ENCODE measurements at places on chromosomes 13 and 19.

DNA sequence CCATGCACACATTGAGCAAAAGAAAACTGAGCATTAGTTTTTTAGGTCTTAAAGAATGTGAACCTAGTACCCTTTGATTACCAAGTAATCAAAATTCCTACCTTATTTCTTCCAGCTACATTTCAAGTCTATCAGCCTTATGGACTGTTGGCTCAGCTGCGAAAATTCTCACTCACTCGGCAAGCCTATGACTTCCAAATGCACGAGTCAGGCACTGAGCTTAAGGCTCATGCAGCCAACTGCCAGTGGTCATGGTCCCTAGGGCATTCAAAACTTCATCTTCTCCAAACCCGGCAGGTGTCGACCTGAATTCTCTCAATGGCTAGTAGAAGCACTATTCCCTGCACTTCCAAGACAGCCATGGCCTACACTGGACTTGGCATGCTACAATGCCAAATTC is 41.2 kb downstream of the RUBCNL start:
- no peak for DNase-seq

DNA sequence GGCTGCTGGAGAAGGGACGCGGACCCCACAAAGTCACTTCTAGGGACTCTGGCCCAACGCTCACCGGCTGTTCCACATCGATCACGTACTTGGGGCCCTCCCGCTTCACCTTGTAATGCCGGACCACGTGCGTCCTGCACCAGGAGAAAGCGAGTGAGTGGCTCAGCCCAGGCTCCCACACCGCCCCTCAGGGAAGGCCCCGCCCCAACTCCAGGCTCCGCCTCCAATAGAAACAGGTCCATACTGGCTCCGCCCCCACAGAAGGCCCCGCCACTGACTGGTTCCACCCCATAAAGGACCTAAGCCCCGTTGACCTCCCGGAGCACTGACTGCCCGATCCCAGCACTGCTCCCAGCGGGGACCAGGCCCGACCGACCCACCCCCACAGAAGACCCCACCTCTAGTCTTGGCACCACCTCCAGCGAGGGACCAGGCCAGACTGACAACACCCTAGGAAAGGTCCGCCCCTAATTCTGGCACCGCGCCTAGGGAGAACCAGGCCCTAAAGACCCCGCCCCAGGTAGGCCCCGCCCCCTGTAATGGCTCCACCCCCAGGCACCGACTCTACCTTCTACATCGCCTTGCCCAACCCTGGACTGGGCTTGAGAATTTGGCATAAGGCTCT is 11.3 kb downstream of the STAP2 start:
- DNase-seq, result no peak

DNA sequence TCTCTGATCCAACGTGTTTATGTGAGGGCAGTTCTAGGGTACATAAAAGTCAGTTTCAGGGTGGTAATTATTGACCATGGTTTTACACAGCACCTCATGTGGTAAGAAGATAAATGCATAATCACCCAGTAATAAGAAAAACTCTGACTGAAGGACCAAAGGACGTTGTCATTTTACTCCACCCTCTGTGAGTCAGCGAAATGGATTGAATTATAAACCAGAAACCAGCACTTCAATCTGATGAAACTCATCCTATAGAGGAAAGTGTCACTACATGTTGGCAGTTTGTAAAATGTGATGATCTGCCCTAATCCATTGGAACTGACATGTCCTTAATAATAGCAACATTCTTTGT is 406.8 kb downstream of the KLF5 start:
- peak; percentile 52 for DNase-seq

DNA sequence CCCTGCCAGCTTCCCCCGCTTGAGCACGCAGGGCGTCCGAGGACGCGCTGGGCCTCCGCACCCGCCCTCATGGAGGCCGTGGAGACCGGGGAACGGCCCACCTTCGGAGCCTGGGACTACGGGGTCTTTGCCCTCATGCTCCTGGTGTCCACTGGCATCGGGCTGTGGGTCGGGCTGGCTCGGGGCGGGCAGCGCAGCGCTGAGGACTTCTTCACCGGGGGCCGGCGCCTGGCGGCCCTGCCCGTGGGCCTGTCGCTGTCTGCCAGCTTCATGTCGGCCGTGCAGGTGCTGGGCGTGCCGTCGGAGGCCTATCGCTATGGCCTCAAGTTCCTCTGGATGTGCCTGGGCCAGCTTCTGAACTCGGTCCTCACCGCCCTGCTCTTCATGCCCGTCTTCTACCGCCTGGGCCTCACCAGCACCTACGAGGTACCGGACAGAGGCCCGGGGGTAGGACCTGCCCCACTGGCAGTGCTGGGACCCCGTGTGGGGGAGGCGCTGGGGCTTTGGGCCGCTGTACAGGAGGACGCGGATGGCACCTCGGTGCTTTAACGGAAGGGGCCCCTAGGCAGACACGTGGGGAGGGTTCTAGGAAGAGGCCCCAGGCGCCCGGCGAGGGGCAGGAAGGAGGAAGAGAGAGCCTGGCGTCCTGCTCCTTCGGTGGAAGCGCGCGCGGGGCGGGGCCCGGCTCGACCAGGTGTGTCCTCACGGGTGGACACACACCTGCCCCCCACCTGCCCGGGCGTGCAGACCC is 681 bp downstream of the SLC5A5 start:
- no peak for DNase-seq

- no peak for DNase-seq
These were observed 2.2 kb downstream of the MED16 start for GRCh38 chr19:890831-891230.

DNA sequence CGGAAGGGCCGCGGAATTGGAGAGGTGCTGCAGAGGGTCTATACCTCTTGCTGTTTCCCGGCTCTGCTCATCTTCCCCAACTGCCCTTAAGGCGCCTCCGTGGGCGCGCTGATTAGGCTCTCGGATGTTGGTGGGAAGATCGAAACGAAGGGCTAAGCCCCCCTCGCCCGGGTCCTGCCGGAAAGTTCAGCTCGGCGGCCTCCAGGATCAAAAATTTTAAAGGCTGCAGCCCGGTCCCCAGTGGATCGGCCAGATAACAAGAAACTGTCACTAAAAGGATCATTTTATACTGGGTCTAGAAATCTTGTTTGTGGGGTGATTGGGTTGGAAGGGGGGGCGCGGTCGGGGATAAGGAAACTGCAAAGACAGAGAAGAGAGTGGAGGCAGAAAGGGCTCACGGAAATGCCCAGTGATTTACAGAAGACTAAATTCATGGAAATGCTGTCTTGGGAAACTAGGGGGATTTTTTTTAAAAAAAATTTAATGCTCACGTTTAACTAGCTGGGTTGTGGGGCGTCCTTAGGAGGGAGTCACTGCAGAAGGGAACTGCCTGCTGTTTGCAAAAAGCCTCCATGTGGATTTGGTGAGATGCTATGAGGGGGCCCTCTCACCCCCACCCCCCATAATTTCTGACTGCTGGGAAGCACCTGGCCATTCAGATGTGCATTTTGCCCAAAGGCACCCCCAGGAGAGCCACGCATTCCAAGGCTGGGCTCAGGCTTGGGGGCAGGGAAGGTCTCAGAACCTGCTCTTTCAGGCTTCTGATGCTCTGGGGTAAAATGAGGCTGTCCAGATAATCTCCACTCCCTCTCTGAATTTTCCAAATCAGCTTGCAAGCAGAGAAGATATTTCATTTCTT is 7.7 kb downstream of the CDX2 start:
- no peak for DNase-seq

DNA sequence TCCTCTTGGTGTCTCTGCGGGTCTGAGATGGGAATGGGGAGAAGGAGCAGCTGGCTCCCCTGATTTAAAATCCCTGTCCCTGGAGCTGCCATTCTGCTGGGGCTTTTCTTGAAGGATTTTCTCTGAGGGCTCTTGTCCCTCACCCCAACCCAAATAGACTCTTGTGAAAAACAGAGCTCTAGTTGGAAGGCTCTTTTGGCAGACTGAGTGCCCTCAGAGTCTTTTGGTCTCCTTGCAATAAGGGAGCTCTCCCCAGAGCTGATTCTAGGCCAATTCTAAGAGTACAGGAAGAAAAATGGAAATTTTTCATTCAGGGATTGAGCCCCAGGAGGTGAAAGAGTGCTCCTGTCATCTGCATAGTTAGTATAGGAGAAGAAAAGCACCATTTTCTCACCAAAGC is 238.3 kb downstream of the COG6 start:
- DNase-seq, result no peak

- no peak for DNase-seq
These were observed 14.5 kb upstream of the TNFAIP8L1 start for GRCh38 chr19:4624733-4625362.

GRCh38 chr19:17419154-17419620 is 660 bp upstream of the MVB12A start:
- DNase-seq, result no peak

GRCh38 chr13:109569958-109570711 is 216.2 kb downstream of the IRS2 start:
- DNase-seq, result no peak

- no peak for DNase-seq
These were observed 6.8 kb upstream of the FRY start for GRCh38 chr13:32024750-32025149.

DNA sequence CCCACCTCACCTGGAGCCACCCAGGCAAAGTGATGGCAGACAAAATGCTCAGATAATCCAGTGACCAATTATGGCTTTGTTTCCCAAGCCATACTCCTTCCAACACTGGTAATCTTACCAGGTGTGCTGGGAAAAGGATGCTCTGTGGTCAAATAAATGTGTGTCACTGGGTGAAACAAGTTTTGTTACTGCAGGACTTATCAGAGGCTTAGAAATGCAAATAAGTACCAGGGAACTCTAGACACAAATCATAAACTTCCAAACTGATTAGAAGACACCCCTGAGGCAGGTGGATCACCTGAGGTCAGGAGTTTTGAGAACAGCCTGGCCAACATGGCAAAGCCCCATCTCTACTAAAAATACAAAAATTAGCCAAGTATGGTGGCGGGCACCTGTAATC is 26.4 kb downstream of the PIN1 start:
- no peak for DNase-seq

- DNase-seq, result no peak
These were observed at the start of gene S1PR4 for GRCh38 chr19:3178377-3178972. TSS of gene S1PR4 (plus strand) at chr19:3178769. CDS start at chr19:3178793, 24 bp downstream.

GRCh38 chr13:97192166-97192565 is 30.0 kb upstream of the MBNL2 start:
- DNase-seq, result no peak
